ENCODE measurements at places on chromosomes 2 and 18.

- DNase-seq: no peak
Measured at GRCh38 chr2:145759228-145759915, 1239.5 kb upstream of the ZEB2 start.

- no peak for DNase-seq
Measured at GRCh38 chr2:140770645-140771044, 1360.2 kb downstream of the LRP1B start.

- DNase-seq: no peak
Measured at GRCh38 chr2:236342951-236343350, 78.7 kb upstream of the ASB18 start.

DNA sequence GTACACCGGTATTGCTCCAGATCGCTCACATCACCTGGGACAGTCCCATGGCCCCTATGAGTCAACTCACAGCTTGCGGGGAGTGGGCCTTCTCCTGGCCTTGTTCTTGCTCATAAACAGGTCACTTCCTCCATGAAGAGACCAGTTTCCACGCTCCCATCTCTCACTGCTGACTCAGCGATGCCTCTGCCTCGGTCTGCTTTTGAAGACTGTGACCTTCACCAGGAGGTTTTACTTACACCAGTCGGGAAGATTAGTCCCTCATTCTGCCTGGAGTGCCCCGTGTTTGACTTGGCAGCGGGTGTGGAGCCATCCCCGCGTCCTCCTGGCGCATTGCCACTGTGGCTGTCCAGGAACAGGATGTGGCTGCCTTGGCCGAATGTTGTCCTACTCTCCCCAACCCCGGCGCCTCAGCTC, 159.8 kb downstream of the RHBDD1 start:
- no peak for DNase-seq

- no peak for DNase-seq
Measured at GRCh38 chr18:51643483-51643882, 446.0 kb upstream of the MEX3C start.
